WTC11 (cell line): ENCODE measurements at places on chromosomes 1 and 21.
A peak's percentile ranks its signal among the peaks of the same experiment; 100 is the strongest.

DNA sequence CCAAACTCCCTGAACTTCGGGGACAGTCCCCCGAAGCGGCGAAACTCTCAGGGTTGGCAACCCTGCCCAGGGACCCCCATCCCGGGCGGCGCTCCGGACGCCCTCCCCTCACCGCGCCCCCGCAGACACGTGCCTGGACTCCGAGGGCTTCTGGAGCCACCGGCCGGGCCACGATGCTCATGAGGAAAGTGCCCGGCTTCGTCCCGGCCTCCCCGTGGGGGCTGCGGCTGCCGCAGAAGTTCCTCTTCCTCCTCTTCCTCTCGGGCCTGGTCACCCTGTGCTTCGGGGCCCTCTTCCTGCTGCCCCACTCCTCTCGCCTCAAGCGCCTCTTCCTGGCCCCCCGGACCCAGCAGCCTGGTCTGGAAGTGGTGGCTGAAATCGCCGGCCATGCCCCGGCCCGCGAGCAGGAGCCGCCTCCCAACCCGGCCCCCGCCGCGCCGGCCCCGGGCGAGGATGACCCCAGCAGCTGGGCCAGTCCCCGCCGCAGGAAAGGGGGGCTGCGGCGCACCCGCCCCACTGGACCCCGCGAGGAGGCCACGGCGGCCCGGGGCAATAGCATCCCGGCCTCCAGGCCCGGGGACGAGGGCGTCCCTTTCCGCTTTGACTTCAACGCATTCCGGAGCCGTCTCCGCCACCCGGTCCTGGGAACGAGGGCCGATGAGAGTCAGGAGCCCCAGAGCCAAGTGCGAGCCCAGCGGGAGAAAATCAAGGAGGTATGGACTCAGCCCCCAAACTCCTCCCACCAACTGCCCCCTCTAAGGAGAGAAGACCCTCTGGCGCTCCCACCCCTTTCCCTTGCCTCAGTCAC lies 1.2 kb downstream of the MAN1C1 start:
- DNase-seq = peak; percentile 56

- DNase-seq = no peak
These were observed 2.5 kb downstream of the ATP1B1 start for GRCh38 chr1:169108863-169109560.

DNA sequence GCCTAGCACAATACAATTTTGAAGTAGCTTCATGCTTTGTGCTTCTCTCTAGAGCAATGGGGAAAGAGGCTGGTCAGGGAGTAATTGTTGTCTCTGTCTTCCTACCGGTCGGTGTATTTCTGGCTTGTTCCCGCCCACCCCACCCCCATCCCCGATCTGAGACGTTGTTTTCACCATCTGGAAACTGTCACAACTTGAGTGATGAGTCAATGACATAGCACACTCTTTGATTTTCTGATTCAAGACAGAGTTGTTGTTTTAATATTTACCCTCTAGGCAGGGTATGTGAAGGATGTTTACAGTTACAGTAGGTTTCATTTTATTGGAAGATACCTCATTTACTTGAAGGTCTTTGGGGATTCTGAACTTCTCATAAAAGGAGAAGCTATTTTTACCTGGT lies 7.0 kb downstream of the IL12RB2 start:
- no peak for DNase-seq

DNA sequence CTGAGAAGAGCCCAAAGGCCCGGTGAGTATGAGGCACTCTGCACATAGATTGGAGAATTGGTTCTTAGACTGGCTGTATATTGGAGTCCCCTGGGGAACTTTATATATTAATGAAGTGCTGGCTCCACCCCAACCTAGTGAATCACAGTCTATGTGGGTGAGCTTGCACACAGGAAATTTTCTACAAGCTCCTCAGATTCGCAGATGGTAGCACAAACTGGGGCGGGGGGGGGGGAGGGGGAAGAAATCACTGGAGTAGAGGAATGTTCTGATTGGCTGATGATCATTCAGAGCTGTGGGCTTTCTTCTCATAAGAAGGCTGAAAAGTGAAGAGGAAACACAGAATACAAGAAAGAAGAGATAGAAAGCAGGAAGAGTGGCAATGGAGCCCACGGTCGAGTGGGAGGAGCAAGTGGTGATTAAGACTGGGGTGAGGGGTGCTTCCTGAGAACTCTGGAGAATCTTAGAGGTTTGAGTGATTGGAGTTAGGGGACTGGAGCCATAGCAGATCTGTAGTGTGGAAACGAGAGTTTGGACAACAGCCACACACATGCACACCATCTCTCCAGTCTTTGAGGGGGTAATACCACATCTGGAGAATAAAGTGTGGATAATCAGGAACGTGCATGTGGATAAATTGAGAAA lies 465.9 kb upstream of the DAB1 start:
- no peak for DNase-seq

DNA sequence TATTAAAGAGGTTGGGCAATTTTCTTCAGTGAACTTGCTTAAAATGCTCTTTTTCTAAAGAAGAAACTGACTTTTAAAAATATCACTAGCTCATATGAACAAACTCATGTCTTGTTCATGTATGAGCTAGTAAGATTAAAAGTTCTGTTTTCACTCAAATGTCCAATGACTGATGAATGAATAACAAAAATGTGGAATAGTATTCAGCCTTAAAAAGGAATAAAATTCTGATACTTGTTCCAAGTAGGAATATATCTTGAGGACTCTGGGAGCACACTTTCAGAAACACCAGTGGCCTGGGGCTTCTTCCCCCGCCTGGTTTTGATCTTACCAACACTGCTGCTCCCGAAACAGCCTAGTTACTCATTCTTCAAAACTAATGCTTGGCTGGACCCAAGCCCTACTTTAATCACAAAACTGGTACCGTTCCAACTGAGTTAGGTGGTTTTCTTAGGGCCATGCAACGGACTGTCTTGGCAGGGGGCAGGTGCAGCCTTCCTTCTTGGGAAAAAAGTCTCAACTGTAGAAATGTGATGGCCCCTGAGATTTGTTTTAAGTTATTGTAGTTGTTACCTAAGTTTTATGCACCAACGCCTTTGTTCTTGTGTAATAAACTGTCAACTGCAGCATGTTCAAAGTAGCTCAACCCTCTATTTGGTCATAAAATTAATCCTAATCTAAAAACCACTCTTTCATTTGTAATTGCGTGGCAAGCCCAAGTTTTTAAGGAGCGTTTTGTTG lies 116.0 kb downstream of the ETS2 start:
- DNase-seq = no peak
